Fibroblast of upper back skin (primary cell): ENCODE measurements at places on chromosomes 7 and 10.

DNA sequence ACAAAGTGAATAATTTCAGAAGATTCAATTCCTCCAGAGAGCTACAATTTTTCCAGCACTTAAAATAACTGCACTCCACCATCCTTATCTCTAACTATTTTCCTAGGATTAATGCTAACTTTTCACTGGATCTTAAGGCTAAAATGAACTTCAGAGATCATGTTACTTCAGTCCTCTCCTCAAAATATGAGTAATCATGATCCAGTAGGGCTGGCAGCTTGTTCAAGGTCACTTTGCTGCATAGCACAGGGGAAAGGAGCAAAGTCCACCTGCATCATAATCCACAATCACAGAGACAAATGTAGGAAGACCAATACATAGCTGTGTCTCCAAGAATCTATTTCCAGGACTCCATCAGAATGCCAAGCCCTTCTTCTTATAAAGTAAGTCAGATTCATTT lies 150.3 kb downstream of the LRRTM3 start:
- DNase-seq: peak; percentile 7

- no peak for DNase-seq
Observed at GRCh38 chr7:116886543-116887156, 24.3 kb downstream of the CAPZA2 start.

DNA sequence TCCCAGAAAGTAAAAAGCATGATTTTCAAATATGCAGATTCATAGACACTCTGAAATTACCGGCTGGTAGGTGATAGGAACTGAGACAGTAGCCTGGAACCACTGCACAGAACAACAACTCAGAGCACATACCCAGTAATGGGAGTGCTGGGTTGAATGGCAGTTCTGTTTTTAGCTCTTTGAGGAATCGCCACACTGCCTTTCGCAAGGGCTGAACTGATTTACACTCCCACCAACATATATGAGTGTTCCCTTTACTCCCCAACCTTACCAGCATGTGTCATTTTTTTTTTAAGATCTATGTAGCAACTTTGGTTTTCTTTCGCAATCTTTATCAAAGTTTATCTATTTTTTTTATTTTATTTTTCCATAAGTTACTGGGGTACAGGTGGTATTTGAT lies 358.8 kb downstream of the CALN1 start:
- DNase-seq: no peak

DNA sequence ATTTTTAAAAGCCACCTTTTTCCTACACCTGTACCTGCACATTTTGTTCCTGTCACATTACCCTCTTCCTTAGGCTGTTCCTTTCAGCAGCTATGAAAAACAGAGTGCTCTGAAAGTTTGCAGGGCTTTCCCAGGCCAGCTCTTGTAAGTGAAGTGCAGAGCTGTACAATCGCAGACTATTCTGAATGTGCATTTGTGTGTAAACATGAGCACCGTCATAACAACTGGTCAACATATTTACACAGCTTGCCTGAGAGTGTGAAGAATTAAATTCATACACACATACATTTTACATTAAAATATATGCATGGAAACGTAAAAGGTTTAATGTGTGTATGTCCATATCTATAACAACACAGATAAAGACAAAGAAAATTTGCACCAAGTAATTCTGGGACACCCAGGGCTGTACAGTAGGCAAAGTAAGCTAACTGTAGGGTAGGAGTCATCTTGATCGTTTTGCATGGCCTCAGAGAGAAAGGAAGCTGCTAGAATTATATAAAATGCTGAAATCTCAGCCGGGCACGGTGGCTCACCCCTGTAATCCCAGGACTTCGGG lies 23.6 kb upstream of the LYZL1 start:
- no peak for DNase-seq

GRCh38 chr7:22121702-22122474 lies 176.2 kb upstream of the CDCA7L start:
- DNase-seq: no peak

DNA sequence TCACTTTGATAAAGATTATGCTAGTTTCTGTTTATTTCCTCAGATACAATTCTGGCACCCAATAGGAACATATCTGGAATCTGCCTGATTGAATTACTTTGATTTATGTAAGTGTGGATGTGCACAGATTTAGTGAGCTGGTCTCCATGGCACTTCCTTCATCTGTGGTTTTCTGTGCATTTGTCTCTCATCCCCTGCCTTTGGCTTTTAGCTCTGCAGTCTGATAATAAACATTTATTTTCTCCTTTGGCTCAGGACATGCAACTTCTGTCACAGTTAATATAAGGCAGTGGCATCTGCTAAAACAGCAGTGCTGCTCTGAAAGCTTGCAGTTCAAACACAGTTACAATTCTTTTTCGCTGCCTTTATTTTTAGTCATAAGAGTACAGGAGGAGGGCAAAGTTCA lies 273.7 kb upstream of the CHRM2 start:
- no peak for DNase-seq

DNA sequence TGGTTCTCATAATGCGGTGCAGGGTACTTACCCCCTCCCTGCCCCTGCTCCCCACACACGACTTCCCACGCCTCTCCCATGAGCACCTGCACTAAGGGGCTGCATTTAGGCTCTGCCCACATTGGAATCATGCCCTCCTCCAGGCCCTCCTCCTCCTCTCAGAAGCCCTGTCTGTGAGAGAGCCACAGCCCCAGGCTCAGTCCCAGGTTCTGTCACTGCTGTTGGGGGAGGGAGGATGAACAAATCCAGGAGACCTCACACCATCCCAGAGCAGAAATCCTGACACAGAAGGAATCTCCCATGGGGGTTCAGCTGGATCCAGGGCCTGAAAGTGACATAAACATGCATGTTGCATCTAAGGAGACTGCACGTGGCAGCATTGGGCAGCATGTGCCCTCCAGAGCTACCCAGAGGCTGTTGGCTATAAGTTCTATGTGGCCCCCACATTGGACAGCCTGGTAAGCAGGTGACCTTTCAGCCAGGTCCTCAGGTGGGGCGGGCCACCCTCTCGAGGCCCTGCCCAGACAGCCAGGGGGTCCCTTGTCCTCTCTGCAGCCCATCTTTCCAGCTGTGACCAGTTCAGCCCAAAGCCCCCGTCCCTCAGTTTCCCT lies 1.6 kb upstream of the PILRA start:
- DNase-seq: no peak

GRCh38 chr7:12458520-12459131 lies 55.0 kb upstream of the VWDE start:
- DNase-seq: peak; percentile 52

DNA sequence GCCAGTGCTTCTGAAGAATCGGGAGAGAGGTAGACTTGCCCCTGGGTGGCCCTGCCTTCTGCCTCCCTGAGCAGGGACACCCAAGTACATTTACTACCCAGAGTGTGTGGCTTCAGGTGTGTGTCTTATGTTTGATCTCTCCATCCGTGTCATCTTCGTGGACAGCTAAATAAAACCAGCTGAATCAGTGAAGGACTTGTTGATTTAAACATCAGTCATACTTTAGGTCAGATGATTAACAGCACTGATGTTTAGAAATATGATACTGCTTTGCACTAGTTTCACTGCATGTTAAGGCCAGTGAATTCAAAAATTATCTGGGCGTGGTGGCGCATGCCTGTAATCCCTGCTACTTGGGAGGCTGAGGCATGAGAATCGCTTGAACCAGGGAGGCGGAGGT lies 4.0 kb downstream of the MTG1 start:
- DNase-seq: no peak

DNA sequence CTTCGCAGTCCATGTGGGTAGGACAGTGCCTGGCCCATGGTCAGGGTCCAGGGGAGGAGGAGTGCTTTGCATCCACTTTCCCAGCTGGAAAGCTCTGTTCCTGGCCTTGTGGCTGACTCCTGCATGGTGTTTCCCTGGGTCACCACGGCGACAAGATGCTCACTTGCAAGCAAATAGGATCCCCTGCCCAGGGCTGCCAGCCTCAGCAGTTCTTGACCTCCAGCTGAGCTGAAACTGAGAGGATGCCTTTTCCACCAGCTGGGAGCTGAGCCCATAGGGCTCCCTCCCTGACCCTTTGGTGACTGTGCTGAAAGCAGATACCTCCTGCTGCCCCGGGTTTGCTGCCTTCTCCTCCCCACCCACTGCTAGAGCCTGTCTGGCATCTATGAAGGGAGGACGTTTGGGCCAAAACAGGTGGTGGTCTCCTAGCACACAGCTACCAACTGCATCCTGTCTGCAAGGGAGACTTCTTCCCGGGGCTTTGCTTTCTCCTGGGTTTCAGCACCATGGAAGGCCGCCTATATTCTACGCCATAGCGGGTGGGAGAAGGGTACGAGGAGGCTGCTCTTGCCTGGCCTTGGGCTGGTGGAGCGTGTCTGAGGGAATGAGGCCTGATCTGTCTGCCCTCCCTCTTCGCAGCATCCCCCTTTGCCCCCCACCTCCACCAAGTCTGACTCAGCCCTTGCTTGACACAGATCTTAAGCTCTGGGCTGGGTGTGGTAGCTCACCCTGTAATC lies 34.4 kb downstream of the UBTD1 start:
- DNase-seq: peak; percentile 28

DNA sequence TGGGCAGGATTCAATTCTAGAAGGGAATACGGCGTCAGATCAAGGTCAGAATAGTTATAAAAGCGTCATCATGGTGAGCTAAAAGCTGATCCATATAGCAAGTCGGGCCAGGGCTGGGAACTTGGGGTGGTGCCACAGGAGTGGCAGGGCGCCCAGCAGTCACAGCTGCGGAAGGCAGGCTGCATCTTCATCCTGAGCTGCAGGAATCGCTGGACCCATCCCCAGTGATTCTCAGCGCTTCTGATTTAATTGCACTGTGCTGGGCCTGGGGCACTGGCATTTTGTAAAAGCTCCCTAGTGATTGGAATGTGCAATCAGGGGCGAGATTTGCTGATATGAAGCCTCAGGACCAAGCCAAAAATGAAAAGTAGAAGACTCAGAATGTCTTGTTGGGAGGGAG lies 135.3 kb downstream of the CTTNBP2 start:
- no peak for DNase-seq

DNA sequence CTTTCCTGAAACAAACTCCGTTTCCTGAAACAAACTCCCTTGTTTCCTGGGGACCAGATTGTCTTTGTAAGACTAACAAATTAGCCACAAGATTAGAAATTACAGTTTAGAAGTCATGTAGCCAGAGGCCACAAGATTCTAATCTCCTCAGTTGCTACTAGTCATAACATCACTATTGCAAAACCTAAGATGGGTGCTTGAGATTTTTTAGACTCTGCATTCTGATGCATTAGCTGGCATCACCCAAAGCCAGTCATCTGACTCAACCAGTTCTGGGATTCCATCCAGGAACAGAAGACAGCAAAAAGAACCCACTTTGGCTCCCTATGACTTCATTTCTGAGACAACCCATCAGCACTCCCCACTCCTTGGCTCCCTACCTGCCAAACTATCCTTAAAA lies 367.9 kb upstream of the MBL2 start:
- peak; percentile 1 for DNase-seq

DNA sequence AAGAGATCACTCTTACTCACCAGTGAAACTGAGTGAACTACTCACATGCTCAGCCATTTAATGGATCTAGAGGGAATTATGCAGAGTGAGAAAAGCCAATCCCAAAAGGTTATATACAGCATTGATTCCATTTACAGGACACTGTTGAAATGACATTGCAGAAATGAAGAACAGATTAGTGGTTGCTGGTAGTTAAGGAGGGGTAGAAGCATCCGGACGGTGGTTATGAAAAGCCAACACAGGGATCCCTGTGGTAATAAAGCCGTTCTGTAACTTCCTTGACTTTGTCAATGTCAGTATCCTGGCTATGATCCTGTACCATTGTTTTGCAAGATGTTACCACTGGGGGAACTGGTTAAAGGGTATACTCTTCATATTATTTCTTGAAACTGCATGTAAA lies 253.4 kb downstream of the USP6NL start:
- DNase-seq: no peak

DNA sequence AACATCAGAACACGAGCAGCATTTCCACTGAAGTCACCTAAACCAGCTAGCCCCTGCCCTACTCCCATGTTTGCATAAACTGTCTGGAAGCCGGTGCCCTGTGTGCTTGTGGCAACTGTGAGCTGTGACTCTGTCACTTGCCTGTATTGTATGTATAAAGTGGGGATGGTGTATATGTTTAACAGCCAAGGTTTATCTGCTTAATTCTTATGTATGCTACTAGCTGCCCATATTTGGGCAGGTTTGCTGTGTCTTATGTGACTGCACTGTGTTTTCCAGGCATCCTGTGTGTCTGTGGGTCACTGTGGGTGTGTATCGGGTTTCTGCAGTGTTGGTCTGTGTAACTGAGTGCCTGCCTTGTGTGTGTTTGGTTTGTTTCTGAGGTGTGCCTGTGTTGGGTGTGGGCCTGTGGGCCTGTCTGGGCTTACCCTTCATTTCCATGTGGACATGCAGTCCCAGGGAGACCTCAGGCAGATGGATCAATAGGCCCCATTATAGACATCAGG lies 9.3 kb downstream of the LBX1 start:
- DNase-seq: no peak

GRCh38 chr7:158378978-158379377 lies 208.6 kb downstream of the PTPRN2 start:
- DNase-seq: no peak

DNA sequence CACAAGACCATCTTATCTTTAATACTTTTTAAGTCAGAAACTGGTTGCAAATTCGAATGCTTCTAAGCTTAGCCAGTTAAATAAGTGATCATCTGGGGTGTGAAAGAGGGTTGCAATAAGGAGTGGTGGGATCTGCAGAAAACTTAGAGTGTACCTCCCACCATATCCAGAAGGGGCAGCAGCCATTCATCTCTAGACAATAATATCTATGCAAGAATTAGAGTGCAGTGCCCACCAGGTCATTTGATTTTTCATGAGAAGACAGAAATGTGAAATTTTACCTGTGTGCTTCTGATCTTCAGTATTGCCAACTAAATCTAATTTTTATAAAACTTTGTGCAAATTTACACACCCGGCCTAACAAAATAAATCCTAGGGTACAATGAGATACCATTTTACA lies 127.2 kb upstream of the SP4 start:
- DNase-seq: no peak

DNA sequence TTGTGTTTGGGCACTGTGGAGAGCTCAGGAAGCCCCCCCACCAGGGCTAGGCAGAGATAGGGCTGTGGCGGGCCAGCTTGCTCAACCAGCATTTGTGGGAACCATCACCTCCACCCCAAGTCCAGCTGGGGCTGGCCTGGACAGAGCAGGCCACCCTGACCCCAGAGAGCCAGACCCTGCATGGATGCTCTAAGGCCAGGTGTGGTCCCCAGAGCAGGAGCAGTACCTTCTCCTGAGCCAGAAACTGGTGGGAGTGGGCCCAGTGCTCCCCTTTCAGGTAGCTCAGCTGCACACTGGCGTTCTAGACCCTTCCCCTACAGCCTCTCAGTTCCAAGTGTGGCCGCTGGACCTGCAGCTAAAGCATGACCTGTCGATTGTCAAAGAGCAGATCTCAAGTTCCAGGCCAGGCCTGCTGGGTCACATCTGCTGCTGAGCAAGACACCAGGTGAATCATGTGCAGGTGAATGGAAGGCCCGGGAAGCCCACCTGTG lies 57.2 kb downstream of the RASGEF1A start:
- DNase-seq: no peak
